Right ventricle myocardium inferior (tissue), 1 donor: ENCODE measurements at places on chromosomes 3 and 15. TPM values are rescaled to one million over a fixed set of nuclear protein-coding genes. Genes with fewer than 3 reads are reported as not detected.

TNFAIP8L3 gene
- 8.5 TPM for total RNA-seq

PP2D1 gene
- total RNA-seq: not detected

GOLGA6L10 gene
- total RNA-seq: 0.14 TPM

HACD3 gene
- total RNA-seq: 10.5 TPM

C15orf61 gene
- total RNA-seq: 11.9 TPM
